Stimulated activated CD8-positive, alpha-beta memory T cell treated with anti-CD3 and anti-CD28 coated beads, Interleukin-15, amount 100 ng/mL, for 4 hours (primary cell): ENCODE measurements at places on chromosomes 6 and 20.

DNA sequence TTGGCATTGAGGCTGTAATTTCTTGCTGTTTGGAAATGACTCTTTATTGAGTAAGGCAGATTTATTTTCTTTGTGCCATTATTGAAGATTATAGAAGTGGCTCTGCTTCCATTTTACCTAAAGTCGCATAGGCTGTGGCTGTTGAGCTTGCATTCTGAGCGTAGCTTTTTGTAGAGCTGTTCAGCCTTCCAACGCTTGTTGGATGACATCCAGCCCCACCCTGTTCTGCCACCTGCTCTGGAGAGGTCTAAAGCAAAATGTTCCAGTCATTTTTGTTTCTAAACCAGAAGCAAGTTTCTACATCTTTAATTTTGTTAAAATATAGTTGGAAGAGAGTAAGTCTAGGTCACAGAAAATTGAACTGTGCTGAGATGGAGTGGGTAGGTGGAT is 24.4 kb downstream of the UST start:
- no peak for DNase-seq

DNA sequence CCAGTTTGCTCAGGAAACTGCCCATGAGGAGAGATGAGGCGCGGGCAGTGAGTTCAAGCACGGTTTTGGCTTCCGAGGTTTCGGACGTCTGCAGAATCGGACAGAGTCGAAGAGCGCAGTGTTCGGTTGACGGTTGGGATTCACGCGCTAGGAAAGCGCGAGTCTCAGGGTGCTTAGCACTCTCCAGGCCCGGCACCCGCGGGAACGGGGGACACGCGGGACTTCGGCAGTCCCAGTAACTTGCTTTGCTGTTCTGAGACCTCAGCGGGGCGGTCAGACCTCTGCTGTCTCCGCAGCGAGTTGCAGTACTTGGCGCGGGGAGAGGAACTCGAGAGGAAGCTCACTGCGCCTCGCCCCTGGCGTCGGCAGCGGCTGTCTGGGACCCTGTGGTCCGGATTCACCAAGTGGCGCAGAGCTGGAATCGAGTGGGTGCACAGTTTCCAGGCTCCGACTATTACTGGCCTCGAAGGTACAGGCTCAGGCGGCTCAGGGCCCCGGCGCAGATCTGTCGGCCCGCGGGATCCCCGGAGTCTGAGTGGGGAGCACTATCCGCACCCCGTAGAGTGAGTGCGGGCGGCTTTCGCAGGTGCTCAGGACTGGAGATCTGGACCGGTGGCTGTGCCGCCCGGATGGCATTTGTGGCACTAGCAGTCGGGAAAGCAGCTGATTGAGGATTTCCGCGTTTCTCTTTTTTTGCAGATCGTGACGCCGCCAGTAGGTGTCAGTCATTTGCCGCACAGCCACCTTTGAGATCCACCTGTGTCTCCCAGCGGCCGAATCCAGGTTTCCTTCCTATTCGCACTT is at the start of gene POM121L2:
Gene POM121L2, minus strand, starts transcription at position 128 of the 804 bp plus-strand sequence. Its CDS starts 103 bp downstream, at position 25.
- peak; percentile 27 for DNase-seq

DNA sequence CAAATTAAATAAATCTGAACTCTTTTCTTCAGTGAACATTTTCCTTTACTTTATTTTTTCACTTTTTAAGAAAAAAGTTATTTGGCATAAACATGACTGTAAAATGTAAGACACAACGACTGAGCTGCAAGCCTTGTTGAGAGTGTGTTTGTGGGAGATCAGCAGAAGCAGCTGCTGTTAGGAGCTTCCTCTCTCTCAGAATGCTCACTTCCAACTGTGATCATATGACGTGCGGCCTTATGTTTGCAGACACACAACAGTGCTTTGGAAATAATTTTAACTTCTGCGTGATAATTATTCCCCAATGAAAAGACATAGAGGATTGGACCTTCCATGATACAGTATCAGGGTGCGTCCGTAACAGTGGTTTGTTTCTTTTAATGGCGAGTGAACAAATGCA is 104.0 kb downstream of the ARHGAP18 start:
- no peak for DNase-seq

DNA sequence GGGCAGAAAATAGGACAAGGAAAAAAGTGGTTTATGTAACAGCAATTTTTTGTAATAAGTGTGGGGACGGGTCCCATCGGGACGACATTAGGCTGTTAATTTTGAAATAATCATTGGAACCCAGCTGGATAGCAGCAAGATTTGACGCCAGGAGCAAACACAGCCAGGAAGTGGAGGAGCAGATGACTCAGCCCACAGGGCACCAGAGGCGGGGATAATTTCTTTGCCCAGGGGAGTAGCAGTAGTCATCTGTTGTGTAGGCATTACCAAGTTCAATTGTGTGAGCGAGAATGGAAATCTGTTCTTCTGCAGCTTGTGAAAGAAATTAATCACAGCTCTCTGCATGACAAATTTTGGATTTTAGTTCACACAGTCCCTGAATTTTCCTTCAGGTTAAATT is 22.6 kb upstream of the RIN2 start:
- no peak for DNase-seq

- no peak for DNase-seq
Observed at GRCh38 chr20:37559312-37560027, 31.8 kb upstream of the BLCAP start.

GRCh38 chr6:159957071-159957673 is 11.7 kb upstream of the IGF2R start:
- no peak for DNase-seq

- no peak for DNase-seq
Observed at GRCh38 chr6:136788069-136788902, 4.0 kb downstream of the MAP3K5 start.
